ENCODE measurements at places on chromosomes 3 and 15.
A peak's percentile ranks its signal among the peaks of the same experiment; 100 is the strongest.

DNA sequence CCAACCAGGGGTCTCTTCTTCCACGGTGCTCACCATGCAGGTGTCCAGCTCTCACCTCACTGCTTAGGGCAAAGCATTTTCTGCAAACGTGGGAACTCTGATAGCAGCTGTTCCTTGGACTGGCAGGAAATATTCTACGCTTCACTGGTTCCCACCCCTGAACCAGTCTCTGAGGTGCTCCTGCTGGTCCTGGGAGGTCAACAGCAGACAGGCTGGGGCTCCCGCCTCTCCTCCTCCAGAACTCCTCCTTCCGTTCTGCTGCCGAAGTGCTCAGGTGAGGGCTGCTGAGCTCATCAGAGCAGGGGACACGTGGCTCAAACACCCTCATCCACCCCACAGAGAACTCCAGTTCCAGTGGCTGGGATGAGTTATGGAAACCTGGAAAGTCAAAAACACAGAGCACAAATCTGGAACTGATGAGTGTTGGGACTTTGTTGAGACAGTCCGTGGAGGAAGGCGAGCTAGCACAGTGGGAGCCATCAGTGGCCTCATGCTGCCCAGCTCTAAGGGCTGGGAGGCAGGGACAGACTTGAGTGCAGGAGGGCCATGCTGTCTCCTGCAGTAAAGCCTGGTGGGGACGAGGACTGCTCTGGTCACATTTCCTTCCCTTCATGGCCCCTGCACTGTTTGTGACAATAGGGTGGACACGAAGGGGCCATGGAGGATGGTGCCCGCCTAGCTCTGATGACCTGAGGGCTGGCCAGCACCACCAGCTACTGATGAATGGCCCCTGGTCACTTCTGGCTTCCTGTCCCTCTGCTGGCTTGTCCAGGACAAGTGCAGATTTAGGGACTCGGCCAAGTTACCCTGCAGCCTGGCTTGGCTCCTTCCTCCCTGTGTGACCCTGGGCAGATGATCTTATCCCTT lies 137.8 kb downstream of the KLF13 start:
- DNase-seq: no peak

GRCh38 chr3:31903686-31904431 lies 77.2 kb downstream of the OSBPL10 start:
- DNase-seq: no peak

DNA sequence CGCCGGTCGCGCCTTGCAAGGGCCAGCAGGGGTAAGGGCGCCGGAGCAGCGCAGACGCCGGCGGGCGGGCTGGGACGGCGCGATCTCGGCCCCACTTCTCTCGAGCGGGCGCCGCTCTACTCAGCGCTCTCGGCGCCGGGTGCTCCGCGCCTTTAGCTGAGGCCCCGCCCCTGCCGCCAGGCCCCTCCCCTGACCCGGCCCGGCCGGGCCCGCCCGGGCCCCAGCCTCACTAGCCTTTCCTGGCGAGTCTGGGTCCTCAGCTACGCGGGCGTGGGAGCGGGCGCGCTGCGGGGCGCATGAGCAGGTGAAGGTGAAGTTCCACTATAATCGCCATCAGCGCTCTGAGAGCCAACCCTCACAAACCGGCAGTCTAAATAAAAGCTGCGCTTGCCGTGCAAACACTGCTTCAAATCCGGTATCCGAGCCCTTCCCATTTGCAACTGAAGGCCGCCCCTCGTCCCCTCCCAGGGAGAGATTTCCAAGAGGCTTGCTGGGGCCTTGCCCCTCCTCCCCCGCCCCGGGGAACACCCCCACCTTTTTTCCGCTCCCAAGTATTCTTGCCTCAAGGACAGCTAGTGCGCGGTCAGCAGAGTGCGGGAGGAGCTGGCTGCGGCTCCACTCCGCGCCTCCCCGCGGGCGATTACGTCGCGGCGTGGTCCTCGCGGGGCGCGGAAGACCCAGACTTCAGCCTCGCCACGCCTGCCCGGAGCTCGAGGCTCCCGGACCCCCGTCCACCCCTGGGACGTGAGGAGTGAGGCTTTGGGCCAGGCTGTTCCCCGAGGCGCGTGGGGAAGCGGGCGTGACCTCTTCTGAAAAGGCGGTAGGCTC lies at the start of gene RPP25:
RPP25 (minus strand) TSS at position 125 of the 828 bp plus-strand sequence. CDS start 189 bp downstream, outside the sequence.
- DNase-seq: peak; percentile 48

DNA sequence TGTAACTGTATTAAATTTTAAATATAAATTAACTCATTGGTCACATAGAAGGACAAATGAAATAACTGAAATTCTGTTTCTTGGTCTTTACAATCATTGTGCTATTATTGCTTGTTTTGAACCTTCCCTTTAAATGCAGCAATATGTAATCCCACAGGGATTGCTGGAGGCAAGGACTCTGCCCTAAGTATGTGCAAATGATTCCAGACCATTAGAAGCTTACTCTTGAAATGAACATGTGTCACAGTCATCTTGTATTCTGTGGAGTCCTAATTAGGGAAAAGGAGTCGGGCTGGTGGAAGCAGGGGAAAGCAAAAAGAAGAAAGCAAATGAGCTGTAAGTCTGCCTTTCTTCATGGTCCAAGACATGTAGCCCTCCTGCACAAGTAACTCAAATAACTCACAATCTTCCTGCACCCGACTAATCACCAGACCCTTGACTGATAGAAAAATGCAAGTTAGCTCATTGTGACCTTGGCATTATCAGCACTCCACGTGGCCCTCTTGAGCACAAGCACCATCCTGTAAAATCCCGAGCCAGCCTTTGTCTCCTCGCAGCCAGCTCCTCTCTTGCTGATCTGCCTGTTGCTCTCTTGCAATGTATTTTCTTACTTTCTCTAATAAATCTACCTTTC lies 2.3 kb upstream of the TMPRSS7 start:
- DNase-seq: no peak

GRCh38 chr15:70270752-70271111 lies 173.0 kb upstream of the TLE3 start:
- DNase-seq: no peak

GRCh38 chr15:95018888-95019545 lies 787.7 kb downstream of the MCTP2 start:
- no peak for DNase-seq

DNA sequence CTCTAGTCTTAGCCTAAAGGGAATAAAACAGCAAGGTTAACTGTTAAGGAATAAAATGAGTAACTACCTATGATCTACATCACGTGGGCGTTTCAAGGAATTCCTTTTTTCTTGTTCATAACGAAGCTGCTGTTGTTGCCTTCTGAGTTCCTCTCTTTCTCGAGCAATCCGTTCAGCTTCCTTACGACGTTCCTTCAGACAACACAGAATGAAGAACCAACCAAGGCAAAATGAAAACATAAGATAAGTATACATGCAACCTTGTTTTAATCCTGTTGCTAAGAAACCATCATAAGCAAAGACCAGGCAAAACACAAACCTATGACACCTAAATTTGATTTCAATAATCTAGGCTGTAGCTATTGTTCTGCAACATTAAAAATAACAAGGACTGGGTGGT lies 44.1 kb downstream of the SLTM start:
- no peak for DNase-seq

GRCh38 chr15:80401456-80401855 lies 2.7 kb upstream of the ARNT2 start:
- DNase-seq: no peak

- no peak for DNase-seq
Measured at GRCh38 chr3:143989461-143989860, 17.8 kb downstream of the DIPK2A start.

- DNase-seq: no peak
Measured at GRCh38 chr3:115194476-115194875, 47.4 kb upstream of the ZBTB20 start.

DNA sequence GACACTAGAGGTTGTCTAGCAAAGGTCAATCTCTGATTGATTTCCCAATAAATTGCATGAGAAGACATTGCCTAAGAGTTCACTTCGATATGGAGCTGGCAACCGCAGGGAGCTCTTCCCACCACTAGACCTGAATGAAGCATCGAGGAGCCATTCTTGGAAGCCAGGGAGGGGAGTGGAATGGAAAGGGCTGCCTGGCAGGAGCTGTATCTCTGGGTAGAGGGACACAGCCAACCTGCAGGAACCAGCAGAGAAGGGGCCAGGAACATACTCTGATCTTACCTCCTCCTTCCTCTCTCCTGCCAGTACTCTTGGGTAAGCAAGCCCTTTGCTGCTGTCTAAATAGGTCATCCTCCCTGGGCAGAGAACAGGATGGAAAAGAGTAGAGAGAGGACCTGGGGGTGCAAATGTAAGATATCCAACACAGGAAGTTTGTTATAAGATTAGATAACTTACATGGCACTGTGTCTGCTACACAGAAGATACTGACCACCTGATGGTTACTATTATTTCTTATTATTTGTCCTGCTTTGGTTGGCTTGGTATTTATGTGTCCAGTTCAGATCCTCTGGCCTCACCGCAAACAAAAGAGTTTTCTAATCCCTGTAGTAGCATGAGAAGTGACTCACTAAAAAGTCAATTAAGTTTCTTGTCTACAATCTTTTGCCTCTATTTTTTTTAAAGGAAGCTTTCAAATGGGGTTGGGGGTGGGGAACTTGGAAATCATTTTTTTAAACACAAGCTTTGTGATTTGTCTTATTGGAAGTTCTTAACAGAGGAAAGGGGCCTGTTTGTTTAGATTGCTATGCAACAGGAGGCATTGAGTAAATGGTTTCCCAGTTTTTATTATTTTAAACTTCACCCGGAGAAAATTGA lies 156.7 kb upstream of the TSC22D2 start:
- no peak for DNase-seq

- no peak for DNase-seq
Measured at GRCh38 chr3:138348754-138349739, 668 bp downstream of the MRAS start.

DNA sequence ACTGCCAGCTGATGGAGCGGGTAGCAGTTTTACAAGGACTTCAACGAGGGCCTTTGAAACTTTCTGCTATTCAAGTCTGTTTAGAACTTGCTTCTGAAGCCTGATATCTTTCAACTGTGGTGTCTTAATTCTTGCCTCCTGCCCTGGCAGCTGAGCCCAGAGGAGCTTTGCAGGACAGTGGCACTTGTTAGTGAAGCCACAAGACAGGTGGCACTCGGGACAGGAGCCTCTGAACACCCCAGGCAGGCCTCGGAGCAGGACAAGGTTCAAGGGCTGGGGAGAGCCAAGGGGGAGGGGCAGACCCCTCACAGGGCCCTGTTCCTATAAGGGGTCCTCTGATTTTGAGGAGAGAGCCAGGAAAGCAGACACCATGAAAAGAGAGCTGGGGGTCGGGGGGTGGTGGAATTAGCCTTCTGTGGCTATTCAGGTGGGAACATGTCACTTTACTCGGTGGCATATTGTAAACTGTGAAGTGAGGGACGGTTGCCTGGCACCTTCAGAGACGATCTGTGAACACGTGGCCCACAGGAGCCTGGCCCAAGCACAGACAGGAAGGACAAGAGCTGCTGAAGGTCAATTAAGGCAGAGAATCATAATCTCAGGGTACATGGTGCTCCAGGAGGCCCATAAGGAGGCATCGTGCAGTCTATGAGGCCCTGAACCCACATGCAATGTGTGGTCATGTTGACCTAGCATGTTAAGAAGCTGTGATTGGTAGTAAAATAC lies 30.1 kb upstream of the KY start:
- no peak for DNase-seq

DNA sequence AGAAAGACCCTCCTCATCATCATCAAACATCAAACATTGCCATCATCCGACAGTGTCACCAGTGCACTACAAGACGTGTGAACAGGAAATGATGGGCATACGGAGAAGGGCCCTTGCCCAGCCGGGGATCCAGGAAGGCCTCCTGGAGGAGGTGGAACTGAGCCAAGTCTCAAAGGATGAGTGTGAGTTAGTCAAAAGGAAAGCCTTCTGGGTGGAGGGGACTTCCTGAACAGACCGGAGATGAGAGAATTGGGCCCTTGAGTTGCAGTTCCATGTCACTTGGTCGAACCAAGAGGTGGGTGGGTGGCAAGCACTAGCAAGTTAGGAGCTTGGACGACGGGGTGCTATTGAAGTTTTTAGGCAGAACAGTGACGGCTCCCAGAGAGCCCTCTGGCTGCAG lies 8.5 kb downstream of the SEMA4B start:
- DNase-seq: no peak

GRCh38 chr3:62241279-62241678 lies 132.1 kb downstream of the FEZF2 start:
- no peak for DNase-seq

GRCh38 chr15:73986776-73987056 lies 5.4 kb downstream of the STOML1 start:
- no peak for DNase-seq

GRCh38 chr3:113183748-113184661 lies 27.4 kb upstream of the BOC start:
- no peak for DNase-seq

GRCh38 chr15:77024273-77025082 lies 29.6 kb downstream of the PSTPIP1 start:
- peak; percentile 66 for DNase-seq

GRCh38 chr15:46222826-46223225 lies 588.0 kb downstream of the SQOR start:
- DNase-seq: no peak

DNA sequence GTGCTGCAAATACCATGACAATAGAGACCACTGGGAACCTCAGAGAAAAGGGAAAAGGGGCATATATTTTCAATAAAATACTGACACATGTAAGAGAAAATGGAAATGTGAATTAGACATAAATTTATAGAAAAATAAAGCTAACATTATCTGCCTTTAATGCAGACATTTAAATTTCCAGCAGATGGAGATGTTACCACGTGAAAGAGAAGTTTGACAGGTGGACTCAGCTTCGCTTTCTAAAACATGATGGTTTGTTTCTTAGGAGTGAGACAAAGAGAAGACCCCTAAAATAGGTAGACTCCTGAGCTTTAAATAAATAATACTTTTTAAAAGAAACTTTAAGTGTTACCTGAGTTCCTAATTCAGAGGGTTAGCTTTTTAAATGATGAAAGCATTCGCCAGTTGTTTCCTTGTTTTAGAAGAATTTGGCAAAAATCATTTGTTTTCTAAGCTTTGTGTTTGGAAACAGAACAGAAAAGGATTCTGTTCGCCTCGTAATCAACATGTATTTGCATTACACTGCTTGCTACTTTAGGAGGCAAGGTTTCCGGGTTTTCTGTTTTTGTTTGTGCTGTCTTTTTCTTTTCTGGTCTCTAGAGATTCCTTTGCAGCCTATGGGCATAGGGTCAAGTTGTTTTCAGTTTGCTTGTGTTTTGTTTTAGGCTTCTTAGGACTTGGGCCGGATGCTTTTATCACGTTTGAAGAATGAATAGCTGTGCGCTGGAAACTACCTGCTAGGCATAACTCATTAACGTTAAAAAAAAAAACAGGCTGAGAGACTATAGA lies 271.4 kb downstream of the THSD4 start:
- DNase-seq: no peak

- no peak for DNase-seq
Measured at GRCh38 chr3:115659253-115660220, 36.2 kb downstream of the GAP43 start.

GRCh38 chr3:147651107-147651778 lies 242.1 kb downstream of the ZIC1 start:
- no peak for DNase-seq

DNA sequence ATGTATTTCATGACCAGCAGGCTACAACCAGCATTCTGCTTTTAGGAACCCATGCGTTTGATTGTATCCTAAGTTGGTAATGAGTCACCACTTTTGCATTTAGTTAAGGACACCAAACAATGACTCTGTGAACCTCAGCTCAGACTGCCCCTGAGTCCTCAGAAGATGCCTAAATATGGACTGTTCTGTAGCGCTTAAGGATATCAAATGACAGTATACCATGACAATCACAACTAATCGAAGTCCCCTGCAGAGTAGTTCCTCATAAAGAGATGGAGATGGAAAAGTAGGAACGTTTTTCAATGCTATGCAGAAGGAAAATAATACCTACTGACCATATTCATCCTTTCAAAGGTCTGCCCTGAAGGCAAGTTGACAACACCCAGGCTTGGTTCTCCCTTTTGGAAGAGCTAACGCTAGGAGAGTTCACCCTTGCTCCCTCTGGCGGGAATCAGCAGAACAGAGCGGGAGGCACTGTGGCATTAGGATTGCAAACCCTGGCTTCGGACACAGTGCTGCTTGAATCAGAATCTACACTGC lies 508.6 kb downstream of the FHIT start:
- DNase-seq: no peak

All from T-helper 9 cell (primary cell).